ENCODE measurements at places on chromosomes 2 and 18.

- DNase-seq = no peak
These were observed 53.2 kb downstream of the SH3BP4 start for GRCh38 chr2:235005023-235005422.

DNA sequence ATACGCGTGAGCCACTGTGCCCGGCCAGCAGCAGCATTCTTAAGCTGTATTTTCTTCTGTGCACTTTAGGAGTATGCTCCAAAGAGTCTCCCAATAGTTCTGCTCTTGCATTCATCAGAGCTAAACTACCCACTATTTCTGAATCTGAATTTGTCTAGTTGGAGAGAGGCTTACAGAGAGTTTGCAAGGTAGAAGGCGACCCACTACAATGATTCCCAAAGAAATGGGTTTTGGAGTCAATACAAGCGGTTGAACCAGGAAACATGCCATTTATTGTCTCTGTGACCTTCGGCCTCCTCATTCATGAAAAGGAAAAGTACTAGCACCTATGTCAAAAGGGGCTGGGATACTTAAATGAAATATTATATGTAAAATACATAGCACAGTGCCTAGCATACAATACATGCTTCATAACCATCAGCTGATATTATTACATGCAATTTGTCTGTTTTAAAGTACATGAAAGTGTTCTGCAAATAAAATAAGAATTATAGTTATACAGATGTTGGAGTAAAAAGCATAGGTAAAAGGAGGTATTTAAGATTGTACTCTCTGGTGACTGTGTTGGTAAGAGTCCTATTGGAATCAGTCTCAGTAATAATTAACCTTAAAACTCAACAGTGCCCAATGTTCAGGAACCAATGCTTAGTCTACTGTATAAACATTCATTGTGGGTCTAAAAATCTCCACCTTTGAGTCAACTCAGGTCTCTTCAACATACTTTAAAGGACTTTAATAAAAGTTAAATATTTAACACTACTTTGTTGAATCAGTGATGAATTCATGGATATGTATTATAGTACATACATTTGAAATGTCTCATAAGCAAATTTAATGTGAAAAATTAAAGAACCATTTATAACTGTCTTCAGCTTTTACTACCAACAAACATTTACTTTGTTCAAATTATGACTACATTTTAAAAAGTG, 89.8 kb upstream of the GRB14 start:
- DNase-seq = no peak

DNA sequence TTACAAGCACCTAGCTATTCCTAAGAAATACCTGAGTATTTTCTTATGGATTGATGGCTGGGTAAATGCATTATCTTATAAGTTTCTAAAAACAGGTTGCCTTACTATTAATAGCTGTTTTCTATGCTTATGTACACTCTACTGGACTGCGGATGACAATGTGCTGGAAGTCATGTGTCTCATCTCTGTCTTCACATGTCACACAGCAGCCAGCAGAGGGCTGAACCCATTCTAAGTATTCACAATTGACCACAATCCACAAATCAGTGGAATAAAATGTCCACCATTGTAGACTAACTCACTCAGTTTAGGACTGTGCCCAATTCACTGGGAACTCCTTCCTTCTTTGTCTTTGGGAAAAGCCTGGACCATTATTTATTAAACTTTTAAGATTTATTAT, 371.2 kb downstream of the INSIG2 start:
- no peak for DNase-seq

DNA sequence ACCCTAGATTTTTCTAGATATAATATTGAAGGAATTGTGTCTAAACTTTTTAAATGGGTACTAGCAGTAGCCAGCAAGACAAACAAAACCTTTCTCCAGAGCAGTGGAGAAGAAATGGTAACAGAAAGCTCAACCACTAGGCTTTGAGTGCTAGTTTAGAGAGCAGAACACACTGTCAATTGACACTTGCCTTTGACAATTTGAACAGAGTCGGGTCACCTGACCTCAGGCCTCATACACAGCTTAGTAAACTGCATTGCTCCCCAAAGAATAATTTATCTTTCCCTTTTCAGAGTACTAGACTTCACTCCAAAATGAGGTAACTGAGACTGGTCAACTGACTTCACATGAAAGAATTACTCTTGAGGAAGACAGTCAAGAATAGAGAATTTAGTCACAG, 48.6 kb downstream of the FIGN start:
- no peak for DNase-seq

DNA sequence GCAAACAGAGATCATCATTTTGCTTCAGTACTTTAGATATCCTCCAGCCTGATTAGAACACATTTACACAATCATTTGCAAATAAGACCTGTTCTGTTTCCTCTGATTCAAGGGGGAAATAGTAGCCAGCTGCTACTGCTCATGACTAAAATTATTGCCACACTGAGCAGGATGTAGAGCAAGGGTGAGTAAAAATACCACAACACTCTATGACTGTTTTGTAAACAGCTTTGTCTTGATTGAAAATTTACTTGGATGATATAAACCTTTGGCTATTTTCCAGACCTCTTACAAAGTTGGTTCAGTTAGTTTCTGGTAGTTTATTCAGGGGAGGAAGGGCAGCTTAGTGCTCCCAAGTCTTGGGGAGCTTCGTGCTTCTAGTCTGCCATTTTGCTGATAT, 286.4 kb upstream of the CNTNAP5 start:
- DNase-seq = no peak

DNA sequence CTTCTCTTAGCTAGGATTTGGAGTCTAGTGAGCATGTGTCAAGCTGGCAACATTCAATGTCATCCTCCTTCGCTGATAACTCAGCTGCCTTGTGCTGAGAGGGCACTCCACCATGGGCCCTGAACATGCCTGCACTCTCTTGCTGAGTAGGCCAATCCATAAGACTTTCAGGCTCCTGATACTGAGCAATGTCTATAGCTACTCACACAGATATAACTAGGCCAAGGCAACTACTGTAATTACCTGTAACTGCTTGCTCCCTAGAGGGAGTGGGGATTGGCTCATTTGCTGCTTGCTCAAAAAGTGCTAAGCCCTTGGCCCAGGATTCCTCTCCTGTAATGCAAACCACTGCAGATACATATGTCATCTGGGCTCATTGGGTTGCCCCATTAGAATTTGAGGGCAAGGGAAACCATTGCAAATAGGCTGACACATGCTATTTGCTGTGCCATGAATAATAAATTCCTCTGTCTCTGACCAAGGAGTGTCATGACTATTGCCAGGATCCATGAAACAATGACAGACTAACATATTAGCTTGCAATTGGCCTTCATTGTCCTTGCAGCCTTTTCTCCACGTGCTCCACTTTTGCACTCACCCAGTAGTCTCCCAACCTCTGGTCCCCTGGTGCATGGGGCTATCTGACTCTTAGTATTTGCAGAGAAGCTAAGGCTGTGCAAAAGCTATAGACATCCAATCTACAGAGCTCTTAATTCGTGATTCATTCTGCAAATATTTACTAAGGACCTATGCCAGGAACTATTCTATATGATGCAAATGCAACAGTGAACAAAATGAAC, 36.9 kb upstream of the BMPR2 start:
- DNase-seq = no peak

GRCh38 chr2:33873076-33873605, 274.0 kb upstream of the FAM98A start:
- DNase-seq = no peak

- no peak for DNase-seq
These were observed 81.4 kb downstream of the DCDC2C start for GRCh38 chr2:3784731-3785130.

GRCh38 chr2:238336151-238336550, 15.8 kb downstream of the TRAF3IP1 start:
- no peak for DNase-seq

DNA sequence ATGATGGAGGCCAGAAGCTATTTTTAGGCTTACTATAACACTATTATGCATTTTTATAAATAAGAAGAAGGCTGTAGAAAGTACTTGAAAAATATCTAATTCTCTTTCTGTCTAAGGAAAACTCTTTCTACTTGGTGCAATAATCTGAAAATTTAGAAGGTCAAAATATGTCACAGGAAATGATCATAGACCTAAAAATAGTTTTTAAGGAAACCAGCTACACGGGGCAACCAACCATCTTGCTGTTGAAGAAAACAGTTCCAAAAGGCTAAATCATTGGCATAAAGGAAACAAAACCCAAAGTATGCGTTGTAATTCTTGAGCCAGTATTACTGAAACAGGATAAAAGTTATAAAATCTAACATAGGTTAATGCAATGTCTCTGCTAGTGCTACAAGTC, 40.2 kb downstream of the SOCS6 start:
- no peak for DNase-seq

GRCh38 chr2:43201497-43201896, 24.9 kb downstream of the ZFP36L2 start:
- DNase-seq = no peak

DNA sequence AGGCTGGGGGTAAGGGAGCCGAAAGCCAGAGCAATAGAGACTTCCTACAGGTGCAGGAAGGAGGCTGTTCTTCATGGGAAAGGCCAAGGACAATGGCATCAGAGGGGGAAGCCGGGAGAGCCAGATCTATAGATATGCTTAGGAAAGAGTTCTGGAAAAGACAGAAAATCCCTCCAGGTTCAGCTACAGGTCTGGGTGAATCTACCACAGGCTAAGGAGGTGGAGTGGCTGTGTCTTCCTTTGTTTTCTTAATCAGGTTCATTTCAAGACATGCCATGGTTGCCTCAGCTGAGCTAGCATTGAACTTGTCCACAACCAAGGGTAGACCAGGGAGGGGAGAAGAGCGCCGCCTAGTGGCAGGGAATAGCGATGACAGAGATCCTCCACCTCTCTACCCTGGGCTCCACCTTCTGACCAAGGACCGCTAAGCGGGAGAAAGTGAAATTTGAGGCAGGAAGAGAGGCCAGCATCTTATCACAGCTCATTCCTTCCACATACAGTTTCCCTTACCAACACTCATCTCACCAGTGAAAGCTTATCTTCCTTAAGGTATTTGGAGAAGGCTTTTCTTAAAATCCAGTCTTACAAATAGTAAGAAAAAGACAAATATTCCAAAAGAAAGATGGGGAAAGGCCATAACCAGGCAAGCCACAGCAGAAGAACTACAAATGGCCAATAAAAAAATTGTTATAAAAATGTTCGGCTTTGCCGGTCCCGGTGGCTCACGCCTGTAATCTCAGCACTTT, 74.2 kb downstream of the VIT start:
- no peak for DNase-seq

GRCh38 chr18:38481576-38481975, 916.0 kb upstream of the CELF4 start:
- DNase-seq = no peak

GRCh38 chr2:75480971-75481836, 79.5 kb downstream of the EVA1A start:
- no peak for DNase-seq

- DNase-seq = no peak
These were observed 465.0 kb upstream of the CWC22 start for GRCh38 chr2:180472133-180472532.

DNA sequence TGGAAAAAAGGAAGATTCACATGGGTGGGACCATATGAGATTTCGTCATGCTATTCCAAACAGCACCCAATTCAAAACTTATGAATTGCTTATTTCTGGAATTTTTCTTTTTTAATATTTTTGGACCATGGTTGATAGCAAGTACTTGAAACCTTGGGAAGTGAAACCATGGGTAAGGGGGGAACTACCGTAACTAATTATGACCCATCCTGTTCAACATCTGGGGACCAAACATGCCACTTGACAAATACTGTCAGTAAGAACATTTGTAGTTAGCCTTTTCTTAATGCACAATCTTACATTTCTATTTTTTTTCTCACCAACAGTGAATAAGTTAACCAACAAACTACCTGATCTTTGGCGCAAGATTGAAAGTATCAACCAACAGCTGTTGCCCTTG, 105.7 kb upstream of the TTC39C start:
- no peak for DNase-seq

GRCh38 chr18:35343488-35343935, 708 bp downstream of the ZNF24 start:
- no peak for DNase-seq

DNA sequence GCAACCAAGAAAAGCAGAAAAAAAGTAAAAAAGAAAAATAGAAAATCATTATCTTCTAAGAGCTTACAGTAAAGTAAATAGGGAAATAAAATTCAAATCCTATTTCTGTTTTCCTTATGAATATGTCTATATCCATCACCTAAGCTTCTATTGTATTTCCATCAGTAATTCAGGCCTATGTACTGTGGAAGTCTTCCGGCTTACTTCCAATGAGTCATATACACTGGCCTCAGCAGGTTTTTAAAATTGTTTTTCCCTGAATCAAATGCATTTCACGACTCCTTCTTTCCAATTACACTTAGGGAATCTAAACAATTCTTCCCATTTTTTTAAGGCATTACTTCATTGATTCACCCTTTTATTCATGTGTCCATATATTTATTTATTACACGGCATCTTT, 164.7 kb downstream of the CCDC102B start:
- no peak for DNase-seq

DNA sequence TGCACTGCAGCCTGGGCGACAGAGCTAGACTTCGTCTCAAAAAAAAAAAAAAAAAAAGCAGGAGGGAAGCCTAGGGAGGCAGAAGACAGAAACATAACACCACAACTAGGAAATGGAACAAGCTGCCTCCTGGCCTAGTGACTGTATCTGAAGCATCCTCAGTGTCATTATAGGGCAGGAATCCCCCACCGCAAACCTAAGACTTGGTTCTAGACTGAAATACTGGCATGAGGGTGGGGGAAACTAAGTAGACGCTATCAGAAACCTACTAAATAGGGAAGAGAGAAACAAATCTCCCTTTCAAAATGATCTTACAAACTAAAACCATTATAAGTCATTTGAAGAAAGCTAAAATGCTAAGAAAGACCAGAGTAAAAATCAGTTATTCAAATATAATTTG, 16.4 kb upstream of the SMAD2 start:
- no peak for DNase-seq

GRCh38 chr2:221129657-221130056, 442.4 kb downstream of the EPHA4 start:
- DNase-seq = no peak

DNA sequence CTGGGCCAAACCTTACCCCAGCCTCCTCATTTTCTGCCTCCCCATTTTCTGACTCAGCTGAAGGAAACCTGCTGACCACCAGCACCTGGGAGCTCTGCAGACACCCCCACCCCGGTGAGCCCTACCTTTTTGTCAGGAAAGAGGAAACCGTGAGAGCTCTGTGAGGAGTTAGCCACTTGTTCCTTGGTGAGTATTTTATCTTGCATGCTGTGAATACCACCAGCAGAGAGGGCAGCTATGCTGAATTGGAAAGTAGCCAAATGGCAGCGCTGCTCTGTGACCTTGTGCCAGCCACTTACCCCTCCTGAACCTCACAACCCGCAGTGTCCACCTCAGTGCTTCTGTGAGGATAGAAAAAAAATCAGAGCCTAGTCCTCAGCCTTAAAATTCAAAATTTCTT, 2.5 kb downstream of the MPPE1 start:
- no peak for DNase-seq

All from stimulated activated CD8-positive, alpha-beta memory T cell treated with anti-CD3 and anti-CD28 coated beads, Interleukin-4, amount 100 ng/mL, for 4 hours (primary cell).